Stimulated activated CD4-positive, alpha-beta T cell treated with anti-CD3 and anti-CD28 coated beads, Interleukin-15, amount 100 ng/mL, for 48 hours (primary cell): ENCODE measurements at places on chromosomes 12 and 14.

DNA sequence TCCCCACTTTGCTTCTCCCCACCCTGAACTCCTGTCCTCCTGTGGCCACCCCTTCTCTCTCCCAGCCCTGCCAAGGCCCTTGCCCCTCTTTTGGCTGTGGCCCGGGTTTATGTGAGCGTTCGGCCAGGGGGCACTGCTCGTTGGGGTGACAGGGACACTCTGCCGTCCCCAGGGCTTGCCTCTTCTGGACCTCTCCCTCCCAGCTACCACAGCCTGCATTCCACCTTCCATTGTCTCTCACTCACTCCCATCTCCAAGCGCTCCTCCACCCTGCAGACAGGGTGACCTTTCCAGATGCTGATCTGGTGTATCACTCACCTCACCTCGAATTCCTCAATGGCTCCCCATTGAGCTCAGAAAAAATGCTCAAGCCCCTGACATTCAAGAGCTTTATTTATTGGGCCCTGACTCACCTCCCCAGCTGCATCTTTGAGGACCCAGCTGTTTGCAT is 1.4 kb downstream of the SERPINA9 start:
- no peak for DNase-seq

- no peak for DNase-seq
These were observed 70.0 kb downstream of the KIF21A start for GRCh38 chr12:39372929-39373328.

- DNase-seq: no peak
These were observed 56.8 kb downstream of the GNG2 start for GRCh38 chr14:51917193-51917592.

GRCh38 chr14:39107591-39107996 is 4.6 kb upstream of the SEC23A start:
- no peak for DNase-seq

DNA sequence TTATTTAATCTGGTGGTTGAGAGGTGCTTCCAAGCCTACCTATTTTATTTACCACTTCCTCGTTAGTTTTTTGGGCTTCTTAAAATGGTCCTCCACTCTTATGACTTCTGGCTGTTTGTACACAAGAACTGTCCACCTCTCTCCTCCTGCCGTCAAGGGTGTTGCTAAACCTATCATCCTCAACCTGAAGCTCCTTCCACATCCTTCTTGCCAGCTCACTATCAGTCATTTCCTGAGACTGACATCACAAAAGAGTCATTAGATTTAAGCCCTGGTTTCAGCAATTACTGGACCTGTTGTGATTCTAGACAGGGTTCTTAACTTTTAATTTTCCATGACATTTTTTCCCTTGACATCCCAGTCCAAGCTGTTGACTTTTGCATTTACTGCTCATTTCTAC is 91.9 kb downstream of the BICD1 start:
- DNase-seq: no peak
